ENCODE measurements at places on chromosomes 7 and 10.

GRCh38 chr7:6346581-6346980 is 74.2 kb upstream of the CYTH3 start:
- no peak for DNase-seq

DNA sequence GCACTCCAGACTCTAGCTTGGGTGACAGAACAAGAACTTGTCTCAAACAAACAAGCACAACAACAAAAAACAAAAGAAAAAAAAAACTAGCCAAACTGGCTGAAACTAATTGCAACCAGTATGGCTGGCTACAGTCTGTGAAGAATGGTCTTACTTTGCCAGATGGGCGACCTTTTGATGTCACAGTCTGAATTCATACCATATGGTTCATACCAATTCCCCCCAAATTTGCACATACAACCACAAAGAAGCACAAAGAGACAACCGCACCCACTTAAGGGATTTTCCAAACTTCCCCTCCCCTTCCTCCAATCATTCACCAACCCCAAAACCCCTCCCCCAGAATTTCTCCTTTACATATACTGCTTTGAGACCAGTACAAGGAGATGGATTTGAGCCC is 114.2 kb downstream of the SPAG6 start:
- no peak for DNase-seq

- DNase-seq, result peak; percentile 78
Observed at GRCh38 chr10:7409045-7409731, 1.6 kb downstream of the SFMBT2 start.

- DNase-seq, result no peak
Observed at GRCh38 chr10:34080485-34081346, 734.4 kb downstream of the PARD3 start.

DNA sequence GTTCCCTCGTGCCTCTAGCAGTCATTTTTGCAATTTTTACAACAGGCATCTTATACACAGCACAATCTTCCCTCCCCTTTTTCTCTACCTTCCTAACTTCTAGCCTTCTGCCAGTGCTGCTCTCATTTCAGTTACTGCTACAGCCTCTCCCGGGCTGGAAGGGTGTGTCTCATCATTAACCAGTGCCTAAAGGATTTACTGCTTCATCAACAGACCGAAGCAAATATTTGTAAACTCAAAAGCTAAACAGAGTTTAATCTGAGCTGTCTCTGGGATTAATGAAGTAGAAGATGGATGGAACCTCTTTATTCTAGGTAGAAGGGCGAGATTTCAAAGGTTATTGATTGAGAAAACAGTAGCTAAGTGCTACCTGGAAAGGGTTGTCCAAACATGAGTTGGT is 94.3 kb downstream of the PRPF18 start:
- no peak for DNase-seq

- DNase-seq, result no peak
Observed at GRCh38 chr7:88015309-88015708, 81.3 kb downstream of the ADAM22 start.
